ENCODE measurements at places on chromosomes 3 and 15. TPM values are rescaled to one million over a fixed set of nuclear protein-coding genes. Genes with fewer than 3 reads are reported as not detected.

- DNase-seq: no peak
Observed at GRCh38 chr3:30355622-30356021, 250.8 kb upstream of the TGFBR2 start.

GRCh38 chr3:197505796-197506548, 49.8 kb downstream of the BDH1 start:
- DNase-seq: no peak

The KBTBD13 gene
- total RNA-seq: 0.06 TPM

DNA sequence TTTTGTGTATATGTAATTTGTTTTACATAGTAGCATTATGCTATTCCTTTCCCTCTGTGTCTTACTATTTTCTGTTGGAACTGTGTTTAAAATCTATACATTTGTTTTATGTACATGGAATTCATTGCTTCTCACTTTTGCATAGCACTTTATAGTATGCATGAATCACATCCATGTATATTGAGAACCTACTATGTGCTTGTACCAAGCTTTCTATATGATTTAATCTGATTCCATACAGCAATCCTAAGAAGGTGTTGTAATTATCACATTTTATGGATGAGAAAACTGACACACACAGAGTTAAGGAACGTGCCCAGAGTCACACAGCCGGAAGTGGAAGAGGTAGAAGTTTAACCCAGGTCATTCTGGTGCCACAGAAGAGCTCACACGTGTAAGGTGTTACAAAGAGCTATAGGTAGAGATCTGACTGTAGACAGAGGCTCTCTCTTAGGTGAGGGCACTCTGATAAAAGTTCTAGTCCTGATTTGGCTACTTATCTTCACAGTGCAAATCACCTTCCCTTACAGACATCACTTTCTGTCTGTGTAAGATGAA, 3.5 kb upstream of the SMAD3 start:
- DNase-seq: no peak

GRCh38 chr15:31272558-31273257, 53.9 kb upstream of the KLF13 start:
- DNase-seq: no peak

DNA sequence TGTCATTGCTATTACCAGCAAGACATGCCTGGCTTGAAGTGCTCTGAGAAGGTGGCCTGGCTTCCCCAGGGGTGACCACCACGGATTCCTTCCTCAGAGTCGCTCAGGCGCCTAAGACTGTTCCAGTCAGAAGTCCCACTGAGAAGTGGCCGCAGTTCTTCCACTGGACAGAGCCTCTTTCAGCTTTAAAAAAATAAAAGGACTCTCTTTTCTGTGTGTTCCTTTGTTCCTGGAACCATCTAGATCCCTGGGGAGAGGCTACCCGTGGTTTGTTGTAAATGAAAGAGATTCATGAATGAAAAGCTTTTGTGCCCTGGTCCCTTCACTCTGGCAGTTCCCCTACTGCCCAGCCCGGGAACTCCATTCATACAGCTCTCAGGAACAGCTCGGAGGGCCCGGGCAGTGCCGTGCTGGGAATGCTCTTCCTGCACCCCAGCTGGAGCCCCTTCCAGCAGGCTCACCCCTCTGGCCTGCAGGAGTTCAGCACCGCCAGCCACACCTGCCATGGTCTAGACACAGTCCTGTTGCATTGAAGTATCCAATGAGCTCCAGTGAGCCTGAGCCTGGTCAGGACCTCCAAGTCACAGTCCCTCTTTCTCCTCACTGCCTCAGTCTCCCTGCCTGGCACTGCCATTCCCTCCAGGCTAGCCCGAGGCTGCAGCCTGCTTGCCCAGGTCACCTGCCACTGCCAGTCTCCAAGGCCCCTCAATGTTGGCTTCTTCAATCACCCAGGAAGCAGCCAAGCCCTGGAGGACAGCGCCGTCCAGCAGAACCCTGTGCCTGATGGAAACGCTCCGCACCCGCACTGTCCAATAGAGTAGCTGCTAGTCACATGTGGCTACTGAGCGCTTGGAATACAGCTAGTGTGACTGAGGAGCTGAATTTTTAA, 75.4 kb downstream of the XXYLT1 start:
- DNase-seq: peak; percentile 78

GRCh38 chr15:61018083-61018482, 211.0 kb downstream of the RORA start:
- no peak for DNase-seq

The RPP14 gene
- total RNA-seq: 18.2 TPM

DNA sequence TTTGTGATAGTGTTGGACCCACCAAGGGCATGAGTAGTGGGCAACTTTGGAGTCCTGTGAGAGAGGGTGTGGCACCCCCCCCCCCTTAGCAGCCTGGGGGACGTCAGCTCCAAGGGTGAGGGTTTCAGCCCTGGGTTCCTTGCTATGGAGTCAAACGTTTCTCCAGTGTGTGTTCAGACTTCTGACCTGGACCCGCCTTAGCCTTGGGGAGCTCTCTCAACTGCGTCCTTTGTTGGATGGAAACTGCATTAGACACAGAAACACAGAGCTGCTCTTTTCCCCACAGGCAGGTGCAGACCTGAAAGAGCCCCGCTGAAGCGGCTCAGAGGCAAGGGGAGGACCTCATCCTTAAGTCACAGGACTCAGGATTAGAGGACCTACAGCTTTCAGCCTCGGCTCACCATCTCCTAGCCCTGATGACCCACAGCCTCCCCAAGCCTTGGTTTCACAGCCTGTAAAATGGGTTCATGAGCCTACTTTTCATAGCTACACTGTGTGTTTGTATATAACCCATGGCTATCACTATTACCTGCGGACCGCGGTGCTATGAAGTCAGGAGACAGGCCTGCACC, 19.9 kb downstream of the ZNF710 start:
- DNase-seq: no peak

- DNase-seq: no peak
Observed at GRCh38 chr15:55774113-55774970, 31.4 kb upstream of the PRTG start.

DNA sequence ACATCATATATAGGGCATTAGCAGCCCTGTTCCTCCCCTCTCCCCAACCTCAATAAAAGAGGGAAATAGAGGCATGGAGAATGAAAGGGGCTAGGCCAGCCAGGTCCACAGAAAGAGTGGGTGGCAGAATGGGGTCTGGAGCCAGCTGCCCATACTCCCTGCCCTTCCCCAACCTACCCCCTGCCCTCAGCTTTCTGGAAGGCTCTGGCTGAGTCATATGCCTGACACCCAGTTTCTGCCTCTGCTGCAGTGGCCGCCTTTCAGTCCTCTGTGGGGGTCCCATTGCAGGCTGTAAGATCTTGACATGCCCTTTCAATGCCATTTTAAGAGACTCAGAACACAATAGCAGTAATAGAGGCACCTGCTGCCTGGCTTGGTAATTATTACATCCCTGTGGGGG, 95.7 kb downstream of the LINGO1 start:
- DNase-seq: no peak

The FRMD5 gene
- 20.8 TPM for total RNA-seq

DNA sequence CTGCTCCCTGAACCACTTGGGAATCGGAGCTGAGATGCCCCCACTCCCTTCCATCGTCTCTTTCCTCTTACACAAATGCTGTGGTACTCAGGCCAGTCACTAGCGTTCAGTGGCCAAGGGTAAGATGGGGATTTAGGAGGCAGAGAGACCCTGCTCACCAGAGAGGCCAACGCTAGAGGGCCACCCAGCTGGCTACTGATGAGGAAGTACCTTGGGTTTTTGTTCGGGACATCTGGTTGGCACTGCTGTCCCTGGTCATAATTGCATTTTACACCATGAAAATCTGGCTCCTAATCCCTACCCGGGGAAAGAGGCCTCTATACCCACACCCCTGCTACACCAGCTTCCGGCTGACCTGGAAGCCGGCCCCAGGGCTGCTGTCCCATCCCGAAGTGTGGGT, 7.7 kb downstream of the MAP6D1 start:
- DNase-seq: no peak

Measured in spinal cord (tissue), 10 donors.